ENCODE measurements at places on chromosomes 5 and 9.

- no peak for DNase-seq
These were observed 924.9 kb upstream of the DMAC1 start for GRCh38 chr9:8724284-8725018.

- no peak for DNase-seq
These were observed 48.1 kb downstream of the EPB41L4B start for GRCh38 chr9:109272745-109273144.

DNA sequence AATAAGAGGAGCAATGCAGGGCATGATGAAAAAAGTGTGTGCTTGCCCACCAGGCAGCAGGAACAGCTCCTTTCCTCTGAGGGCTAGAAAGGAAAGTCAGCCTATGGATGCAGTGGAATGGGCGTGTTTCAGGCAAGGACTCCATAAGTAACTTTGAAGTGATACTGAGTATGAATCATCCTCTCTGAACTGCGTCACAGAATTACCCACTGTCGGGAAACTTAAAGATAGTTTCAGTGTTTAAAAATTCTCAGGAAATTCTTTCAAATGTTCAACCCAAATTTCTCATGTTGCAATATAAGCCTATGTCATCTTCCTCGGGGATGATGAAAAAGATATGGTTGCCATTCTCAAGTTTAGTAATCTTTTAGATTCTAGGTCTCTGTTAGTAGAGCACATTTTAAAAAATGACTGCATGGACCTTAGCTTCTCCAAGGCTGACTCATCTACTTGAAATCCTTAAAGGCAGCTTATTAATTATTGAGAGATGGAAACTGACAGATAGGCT lies 27.7 kb downstream of the PTCD2 start:
- DNase-seq, result no peak

GRCh38 chr9:125755340-125755739 lies 8.2 kb downstream of the PBX3 start:
- DNase-seq, result no peak

DNA sequence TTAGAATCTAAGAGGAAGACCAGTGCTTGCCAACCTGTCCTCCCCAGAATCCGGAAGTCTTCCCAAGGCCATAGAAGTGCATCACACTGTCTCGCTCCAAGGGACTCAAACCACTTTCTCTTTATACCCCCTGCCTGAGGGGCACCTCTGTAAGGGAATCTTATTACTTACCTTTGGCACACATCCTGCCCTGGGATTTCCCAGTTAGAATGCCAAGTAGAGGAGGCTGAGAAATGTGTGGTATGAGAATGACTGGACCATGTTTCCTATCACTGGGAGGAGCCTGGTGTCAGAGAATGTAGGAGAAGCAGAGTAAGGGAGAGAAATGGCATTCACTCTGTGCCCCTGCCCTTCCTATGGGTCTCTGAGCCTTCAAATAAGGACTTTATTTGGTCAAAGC lies 85.8 kb downstream of the AOPEP start:
- no peak for DNase-seq

DNA sequence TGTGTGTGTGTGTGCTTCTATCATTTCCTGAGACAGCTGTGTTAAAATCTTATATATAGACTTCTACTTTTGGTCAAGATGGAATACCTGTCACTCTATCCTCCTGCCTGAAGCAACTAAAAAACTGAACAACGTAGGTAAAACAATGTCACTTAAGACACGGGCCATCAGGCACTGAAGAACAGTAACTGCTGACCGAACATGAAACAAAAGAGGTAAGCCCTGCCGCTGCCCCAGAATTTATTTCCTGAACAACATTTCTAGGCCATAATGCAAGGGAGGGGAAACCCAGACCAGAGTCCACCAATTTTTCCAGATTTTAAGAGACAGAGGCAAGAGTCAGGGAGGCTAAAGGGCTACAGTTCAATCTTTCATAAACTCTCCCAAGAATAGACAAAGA lies 156.0 kb downstream of the CDC42SE2 start:
- DNase-seq, result no peak

DNA sequence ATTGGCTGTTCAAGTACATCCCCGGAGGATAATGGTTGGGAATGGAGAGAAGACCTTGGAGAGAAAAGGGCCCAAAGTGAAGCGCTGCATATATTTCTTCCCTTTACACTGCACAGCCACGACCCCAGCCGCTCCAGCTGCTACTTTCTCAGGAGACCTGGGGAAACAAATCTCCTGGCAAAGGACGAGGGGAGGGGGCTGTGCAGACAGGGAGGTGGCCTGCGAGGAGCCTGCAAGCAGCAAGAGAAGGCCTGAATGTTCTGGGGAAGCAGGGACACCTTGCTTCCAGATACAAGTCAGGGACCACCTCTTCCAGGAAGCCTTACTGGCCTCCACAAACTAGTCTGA lies 739 bp upstream of the PDLIM4 start:
- DNase-seq, result no peak

DNA sequence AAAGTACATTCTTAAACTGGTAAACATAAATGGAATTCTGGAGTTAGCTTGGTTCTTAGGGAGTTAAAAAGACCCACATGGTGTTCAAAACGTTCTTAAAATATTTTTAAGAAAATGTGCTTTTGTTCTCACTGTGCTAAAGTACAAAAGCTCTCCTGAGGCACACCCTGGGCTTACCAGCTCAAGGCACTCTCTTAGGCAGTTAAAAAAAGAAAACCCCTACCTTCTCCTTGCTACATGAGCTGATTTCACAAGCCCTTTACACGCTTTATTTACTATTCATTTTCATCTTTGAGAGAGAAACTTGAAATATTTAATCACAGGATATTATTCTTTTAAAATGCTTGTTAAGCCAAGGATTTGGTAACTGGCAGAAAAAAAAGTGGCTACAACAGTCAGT lies 723.3 kb upstream of the GRAMD2B start:
- no peak for DNase-seq

GRCh38 chr5:4205398-4205797 lies 609.8 kb downstream of the IRX1 start:
- DNase-seq, result no peak

- DNase-seq, result no peak
These were observed 47.0 kb upstream of the SEMA6A start for GRCh38 chr5:116621599-116621998.

DNA sequence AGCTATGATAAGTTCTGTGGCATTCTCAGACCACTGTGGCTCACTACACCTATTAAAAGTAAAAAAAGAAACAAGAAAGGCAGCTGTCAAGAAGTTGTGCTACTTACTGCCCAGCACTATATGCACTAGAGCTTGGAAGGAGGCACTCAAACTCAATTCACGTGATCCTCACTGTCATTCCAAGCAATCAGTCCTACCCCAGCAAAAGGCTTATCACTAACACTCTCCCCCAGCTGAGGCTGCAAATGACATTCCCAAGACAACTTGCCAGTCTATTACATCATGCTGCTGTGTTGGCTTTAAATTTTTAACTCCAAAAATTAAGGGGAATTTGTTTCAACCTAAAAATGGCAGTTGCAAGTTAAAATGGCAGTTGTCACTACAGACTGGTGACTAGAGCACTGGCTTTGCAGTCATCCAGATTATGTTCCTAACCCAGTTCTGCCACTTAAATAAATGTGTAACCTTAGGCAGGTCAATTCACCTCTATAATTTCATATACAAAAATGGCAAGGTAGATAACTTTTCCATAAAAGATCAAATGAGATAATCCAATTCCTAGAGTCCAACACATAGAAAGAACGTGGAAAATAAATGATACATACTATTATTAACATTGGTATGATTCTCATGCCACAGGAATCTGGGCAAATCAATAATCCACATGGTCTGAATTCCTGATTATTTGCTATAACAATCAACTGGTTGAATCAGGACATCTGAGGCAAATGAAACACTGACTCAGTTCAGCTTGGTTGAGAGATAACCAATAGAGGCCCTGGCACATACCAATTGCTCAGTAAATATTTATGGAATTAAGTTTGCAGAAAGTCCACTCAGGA lies 52.4 kb downstream of the FBXW11 start:
- DNase-seq, result no peak

- no peak for DNase-seq
These were observed 100.9 kb downstream of the PRKACG start for GRCh38 chr9:68913054-68913453.

GRCh38 chr5:74179179-74179578 lies 461.3 kb downstream of the ENC1 start:
- DNase-seq, result no peak

- no peak for DNase-seq
These were observed 1243.4 kb downstream of the MAT2B start for GRCh38 chr5:164748861-164749260.

GRCh38 chr5:2320611-2321010 lies 430.9 kb downstream of the IRX2 start:
- no peak for DNase-seq

DNA sequence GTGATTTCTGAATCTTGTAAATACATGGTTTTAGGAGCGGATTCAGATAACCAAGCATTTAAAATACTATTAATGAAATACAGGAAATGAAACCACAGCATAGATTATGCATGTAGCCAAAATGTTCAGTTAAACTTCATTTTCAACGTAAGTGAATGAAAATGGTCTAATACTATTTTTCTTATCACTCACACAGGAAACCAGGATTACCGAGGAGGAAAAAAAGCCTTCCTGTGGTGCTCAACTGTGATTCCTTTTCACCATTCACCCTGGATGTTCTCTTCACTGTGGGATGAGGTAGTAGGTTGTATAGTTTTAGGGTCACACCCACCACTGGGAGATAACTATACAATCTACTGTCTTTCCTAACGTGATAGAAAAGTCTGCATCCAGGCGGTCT lies 83.4 kb upstream of the ZNF169 start:
- DNase-seq, result no peak

- DNase-seq, result no peak
These were observed 805.0 kb upstream of the C9orf72 start for GRCh38 chr9:28378231-28378630.

DNA sequence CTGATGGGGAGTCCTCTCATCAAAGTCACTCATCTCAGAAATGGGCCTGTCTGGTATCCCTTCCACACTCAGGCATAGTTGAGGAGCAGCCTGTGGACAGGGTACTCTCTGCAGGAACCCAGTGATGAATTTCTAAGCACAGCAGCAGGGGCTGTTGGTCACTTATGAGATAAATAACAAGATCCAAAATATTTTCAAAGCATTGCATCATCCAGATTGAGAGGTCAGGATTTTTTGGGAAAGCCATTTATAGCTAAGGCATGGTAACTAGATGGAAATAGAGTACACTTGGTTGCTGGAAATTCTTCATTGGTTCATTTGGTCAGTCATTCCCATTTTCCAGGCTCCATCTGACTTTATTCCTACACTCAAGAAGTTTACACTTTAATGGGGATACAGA lies 246.8 kb upstream of the RAI14 start:
- DNase-seq, result no peak

- DNase-seq, result no peak
These were observed 725 bp upstream of the OR13C2 start for GRCh38 chr9:104606152-104606551.

- DNase-seq, result no peak
These were observed 512.2 kb upstream of the ZNF462 start for GRCh38 chr9:106350777-106351176.

GRCh38 chr9:131379056-131379455 lies 14.8 kb upstream of the PRRC2B start:
- no peak for DNase-seq

DNA sequence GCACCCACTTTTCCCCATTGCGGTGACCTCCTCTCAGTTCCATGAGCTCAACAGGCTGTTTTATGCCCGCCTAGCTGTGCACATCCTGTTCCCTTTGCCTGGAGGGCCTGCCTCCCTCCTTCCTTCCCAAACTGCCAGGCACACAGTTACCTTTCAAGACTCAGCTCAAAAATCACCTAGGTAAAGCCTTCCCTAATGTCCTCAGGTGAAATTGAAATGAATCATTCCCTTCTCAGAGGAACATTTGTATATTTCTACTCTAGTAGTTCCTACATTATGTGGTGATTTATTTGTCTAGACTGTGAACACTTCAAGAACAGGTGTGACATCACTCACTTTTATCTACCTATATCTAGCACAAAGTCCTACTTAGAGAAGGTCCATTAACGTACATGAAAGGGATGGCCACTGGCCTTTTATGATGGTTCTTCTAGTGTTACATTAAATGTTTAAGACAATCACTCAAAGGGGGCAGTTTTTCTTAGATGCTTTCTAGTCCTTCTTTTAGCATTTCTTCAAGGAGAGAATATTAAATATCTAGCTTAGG lies 103.5 kb upstream of the EQTN start:
- DNase-seq, result no peak

- DNase-seq, result no peak
These were observed 696 bp downstream of the ZNF622 start for GRCh38 chr5:16464664-16465543.

DNA sequence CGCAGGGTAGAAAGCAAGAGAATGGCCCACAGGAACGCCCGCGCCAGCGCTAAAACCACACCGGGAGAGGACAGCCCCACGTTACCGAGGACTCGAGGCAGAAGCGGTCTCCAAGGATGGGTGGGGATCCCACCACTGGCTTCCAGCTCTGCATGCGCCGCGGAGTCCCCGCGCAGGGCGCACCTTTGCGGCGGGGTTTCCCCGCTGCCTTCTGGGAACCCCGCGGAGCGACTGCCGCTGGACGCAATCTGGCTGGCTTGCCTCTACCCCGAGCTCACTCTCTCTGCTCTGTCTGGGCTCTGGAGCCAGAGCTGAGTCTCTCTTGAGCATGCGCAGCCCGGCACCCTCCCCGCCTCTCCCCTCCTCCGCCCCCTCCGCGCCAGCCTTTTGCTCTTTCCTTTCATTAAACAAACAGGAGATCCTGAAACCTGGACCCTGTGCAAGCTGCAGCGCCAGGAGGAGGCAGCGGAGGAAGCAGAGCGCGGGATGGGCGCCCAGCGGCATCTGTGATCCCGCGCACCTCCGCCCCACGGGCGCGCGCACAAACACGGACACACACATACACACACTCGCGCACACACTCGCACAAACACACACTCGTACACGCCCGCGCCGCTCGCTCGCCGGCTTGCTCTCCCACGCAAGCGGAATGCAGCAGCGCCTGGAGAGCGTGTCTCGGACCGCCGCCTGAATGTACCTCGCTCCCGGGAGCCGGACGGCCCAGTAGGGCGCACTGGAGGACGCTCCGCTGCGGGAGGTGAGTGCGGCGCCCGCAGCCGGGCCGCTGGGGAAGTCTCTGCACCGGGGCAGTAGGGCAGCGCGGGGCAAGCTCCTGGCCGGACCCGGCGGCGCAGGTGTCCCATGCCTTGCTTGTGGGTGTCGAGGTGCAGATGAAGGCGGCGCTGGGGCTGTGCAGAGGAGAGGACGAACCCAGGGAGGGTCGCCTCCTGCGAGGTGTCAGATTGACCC lies at the start of gene PLPPR1:
Gene PLPPR1, plus strand, starts transcription at position 382 of the 969 bp plus-strand sequence.
- DNase-seq, result no peak

- DNase-seq, result no peak
These were observed 264.7 kb downstream of the YTHDC2 start for GRCh38 chr5:113778147-113778546.

Data from NCI-H2081 treated with DMSO at 0.1 percent for 48 hours (cell line).